ENCODE measurements at places on chromosomes 7 and 10.

GRCh38 chr7:6558837-6559236 lies 7.6 kb upstream of the GRID2IP start:
- peak; percentile 19 for DNase-seq

DNA sequence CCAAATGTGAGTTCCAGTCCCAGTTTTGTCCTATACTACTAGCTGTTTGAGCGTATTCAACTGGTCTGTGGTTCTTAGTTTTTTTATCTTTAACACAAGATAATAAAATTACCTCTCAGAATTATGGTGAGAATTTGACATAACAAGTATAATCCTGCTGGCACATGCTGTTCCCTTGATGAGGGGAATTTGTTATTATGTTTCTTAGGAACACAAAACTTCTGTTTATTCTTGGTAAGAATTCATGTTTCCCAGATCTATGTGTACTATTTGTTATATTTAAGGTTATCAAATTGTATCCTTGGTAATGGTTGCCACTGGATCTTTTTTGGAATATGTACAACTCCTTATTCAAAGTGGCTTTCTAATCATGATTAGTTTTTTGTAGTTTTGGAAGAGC lies 335.6 kb downstream of the ADK start:
- DNase-seq, result no peak

- no peak for DNase-seq
Observed at GRCh38 chr10:108363576-108363975, 1199.1 kb upstream of the SORCS1 start.

GRCh38 chr7:83550100-83550499 lies 98.8 kb downstream of the SEMA3E start:
- DNase-seq, result no peak

DNA sequence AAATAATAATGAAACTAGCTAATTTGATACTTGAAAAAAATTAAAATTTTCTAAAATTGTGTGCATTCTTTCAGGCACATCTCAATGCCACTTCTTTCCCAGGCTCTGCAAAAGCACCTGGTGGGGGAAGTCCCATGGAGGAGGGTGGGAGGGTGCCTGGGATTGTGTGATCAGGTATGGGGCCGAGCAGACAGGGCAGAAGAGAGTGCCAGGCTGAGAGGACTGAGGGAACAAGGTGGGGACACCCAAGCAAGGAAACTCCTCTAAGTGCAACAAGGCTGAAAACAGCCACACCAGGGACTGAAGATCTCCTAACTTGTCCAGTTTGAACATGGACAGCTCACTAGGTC lies 13.8 kb downstream of the PARP12 start:
- no peak for DNase-seq

- no peak for DNase-seq
Observed at GRCh38 chr10:48708144-48708543, 23.5 kb downstream of the WDFY4 start.

DNA sequence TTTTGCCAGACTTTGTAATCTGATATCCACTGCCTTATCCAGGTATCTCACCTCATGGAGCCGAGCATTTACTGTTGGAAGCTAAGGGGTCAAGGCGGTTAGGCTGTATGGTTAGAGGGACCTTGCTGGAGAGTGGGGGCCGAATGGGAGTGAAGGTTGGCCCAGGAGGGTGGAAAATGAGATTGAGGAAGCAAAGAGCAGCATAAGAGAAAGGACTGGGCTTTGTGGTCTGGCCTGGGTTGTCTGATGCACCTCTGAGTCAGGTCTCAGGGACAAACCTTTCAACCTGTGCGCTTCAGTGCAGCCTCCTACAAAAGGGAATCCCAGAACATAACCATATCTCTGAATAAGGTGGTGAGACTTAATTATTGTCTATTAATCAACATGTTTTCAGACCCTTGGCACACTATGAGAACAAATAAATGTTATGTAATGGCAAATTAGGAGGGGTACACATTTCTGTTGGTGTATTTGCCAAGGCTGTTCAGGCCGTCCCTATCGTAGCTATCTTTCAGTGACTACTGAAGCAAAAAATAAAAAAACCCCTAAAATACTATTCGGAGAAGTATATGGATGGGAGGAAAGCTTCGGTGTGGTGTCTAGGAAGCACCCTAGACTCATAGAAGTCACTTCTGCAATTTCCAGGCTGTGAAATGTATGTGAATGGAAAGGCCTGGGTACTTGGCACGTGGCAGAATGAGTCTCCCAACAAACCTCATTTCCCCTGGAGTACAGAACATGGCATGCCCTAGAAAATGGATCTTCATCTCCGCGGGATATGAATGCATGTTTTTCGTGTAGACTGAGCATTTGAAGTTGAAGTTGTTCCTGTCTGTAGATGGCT lies 4.3 kb downstream of the CAMK1D start:
- DNase-seq, result no peak

- no peak for DNase-seq
Observed at GRCh38 chr7:95485391-95486123, at the start of gene ASB4. Gene ASB4 (plus strand): TSS chr7:95485943. CDS start chr7:95485972, 29 bp downstream.

DNA sequence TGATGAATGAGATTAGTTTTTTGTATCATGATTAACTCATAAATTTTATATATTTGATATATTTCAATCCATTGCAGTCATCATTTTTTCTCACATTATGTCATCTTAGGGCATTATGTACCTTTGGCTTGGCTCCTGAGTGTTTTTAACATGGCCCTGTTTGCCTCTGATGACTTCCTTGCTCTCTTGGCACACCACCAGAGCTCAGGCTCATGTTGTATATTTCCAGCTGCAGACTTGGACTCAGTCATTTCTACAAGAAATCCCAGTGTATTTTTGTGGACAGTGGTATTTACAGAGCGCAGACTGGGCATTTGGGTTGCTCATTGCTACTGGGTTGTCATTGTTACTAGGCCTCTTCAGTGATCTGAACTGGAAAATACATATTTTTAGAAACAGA lies 188.5 kb downstream of the ADRA2A start:
- DNase-seq, result no peak

DNA sequence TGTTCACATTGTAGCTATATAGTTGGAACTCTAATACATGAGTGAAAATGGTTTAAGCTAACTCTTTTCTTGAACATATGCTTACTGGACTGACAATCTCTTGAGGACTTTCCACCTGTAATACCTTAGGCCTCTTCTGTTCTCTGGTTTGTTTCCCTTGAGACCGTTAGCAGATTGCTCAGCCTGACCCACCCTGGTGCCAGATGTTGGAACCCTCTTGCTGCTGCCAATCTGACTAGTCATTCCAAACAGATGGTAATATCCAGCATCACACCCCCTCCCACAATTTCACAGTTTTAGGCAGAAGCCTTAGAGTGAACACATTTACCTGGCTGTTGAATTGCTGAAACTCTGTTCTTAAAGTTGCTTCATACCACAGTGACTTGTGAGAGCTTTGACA lies 18.7 kb downstream of the CALD1 start:
- no peak for DNase-seq
